ENCODE measurements at places on chromosomes 13 and 19. TPM values are rescaled to one million over a fixed set of nuclear protein-coding genes. Genes with fewer than 3 reads are reported as not detected.

Gene CYP4F12
- not detected for total RNA-seq

Gene ZNF729
- not detected for total RNA-seq

Gene ZNF723
- total RNA-seq: not detected

Gene TMEM147
- 60.2 TPM for total RNA-seq

Gene GNG8
- total RNA-seq: 13.2 TPM

Gene FEM1A
- 16.0 TPM for total RNA-seq

Gene ATP8B3
- total RNA-seq: 14.2 TPM

Gene LRRC63
- total RNA-seq: 0.71 TPM

Gene DAND5
- not detected for total RNA-seq

Gene RASIP1
- 0.15 TPM for total RNA-seq

Gene ICAM1
- total RNA-seq: 68.3 TPM

Gene RFPL4AL1
- total RNA-seq: not detected
